ENCODE measurements at places on chromosomes 16 and 17.

- DNase-seq = peak; percentile 45
Observed at GRCh38 chr17:39916918-39917317, 1.5 kb downstream of the GSDMB start.

GRCh38 chr17:82022310-82022980 is at the start of gene CENPX:
Gene CENPX (minus strand): TSS chr17:82022878. CDS start chr17:82022861, 17 bp downstream.
- no peak for DNase-seq

DNA sequence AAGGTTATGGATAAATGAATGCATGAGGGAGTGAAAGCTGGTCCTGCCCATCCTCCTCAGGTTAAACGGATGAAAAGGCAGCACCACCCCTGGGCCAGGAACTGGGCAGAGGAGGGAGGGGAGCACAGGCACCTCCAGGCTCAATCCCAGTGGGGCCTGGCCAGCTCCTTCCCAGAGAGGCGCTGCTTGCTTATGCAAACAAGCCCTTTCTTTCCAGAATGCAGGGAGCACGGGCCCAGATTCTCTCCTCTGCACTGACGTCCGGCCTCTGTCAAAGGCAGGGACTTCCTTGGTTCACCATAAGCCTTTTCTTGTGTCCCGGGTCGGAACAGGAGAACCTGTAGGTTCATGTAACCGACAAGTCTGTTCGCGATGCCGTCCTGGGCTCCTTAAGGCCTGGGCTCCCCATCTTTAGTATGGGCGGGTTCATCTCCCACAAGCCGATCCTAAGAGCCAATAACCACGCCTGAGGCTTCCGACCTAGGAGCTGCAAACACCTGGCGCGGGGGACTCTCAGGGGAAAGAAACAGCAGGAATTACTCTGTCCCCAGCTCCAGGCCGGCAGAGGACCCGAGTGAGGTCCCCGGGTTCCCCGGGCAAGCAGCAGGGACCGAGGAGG is 16.3 kb downstream of the ENPP7 start:
- no peak for DNase-seq

DNA sequence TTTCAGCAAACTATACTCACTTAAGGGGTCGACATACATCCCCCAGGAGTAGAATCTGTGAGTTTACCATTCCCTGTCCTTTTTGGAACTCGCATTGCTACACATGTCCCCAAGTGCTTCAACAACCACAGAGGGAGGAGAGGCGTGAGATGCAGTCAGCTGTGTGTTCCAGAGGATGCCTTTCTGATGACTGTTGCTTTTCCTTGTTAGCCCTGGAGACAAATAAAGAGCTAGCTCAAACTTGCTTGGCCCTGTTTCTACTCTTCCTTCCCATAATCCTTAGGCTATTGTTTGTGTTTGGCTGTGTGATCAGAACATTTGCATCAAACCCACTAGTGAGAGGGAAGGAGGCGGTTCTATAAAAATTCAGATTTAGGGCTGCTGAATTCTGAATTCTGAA is 264.0 kb downstream of the ENGASE start:
- DNase-seq = no peak

- no peak for DNase-seq
Observed at GRCh38 chr16:48025359-48025758, 130.4 kb downstream of the ABCC12 start.

- no peak for DNase-seq
Observed at GRCh38 chr17:50386510-50386909, 10.8 kb downstream of the LRRC59 start.

- DNase-seq = no peak
Observed at GRCh38 chr17:73906896-73907870, 262.9 kb upstream of the SDK2 start.

GRCh38 chr17:70473049-70473448 is 303.7 kb downstream of the KCNJ2 start:
- no peak for DNase-seq

DNA sequence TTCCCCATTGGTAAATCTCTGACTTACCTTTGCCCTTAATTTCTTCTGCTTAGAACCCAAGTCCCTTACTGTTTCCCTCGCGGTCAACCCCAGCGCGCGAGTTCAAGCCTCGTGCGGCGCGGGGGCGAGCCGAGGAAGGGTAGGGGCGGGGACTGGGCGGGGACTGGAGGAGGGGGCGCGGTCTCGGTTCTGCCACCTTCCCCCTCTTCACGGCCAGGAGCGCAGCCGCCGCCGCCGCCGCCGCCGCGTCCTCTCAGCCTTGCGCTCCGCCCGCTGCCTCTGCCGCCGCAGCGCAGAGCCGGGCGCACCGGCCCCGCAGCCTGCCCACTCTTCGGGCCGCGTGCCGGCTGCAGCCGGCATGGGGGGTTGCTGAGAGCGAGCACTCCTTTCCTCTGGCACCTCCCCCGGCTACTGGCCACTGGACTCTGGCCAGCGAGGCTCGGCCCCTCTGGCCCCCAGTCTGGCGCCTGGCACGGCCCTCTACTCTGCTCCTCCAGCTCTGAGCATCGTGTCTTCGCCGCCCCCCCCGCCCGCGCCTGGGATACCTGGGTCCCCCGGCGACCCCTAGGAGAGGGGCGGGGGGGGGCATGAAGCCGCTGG is at the start of gene RAPGEFL1:
TSS of gene RAPGEFL1 (plus strand) at position 196 of the 600 bp plus-strand sequence. CDS start at position 588, 392 bp downstream.
- DNase-seq = peak; percentile 68

DNA sequence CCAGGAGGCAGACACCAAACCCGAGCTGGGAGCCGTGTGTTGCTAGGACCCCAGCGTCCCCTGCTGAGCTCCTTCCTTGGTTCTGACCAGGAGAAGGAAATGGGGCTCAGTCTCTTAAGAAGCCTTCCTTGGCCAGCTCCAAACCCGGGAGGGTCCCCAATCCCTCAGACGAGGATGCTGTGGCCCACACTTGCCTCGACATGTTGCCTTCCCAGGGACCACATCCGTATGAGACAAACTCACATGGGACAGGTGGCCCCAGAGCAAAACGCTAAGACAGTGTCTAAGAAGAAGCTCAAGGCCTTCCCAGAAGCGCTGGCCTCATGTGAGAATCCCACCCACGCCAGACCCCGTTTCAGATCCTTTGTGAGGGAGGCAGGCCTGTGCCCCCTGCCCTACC is 19.8 kb downstream of the LGALS9 start:
- no peak for DNase-seq

DNA sequence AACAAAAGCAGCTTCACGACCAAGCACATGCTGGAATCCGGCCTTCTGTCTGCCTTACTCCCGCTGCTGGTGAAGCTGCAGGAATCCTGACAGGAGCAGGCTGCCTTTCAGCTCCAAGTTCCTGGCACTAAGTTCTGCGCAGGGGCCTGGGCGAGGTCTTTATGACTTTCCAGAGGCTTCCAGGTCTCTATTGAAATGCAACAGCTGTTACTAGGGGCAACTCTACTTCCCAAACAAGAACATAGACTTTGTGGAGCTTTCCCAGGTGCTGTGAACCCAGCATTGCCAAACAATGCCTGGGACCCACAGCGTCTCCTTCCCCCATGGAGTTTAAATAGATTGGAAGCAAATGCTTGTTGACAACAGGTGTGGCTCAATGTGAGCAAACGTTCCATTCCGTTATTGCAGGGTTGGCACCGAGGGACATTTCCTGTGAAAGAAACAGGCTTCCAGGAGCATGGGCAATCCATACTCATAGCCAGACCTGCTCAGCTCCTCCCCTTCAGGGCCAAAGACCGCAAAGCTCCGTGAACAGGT is 156.0 kb downstream of the CDH13 start:
- DNase-seq = no peak

DNA sequence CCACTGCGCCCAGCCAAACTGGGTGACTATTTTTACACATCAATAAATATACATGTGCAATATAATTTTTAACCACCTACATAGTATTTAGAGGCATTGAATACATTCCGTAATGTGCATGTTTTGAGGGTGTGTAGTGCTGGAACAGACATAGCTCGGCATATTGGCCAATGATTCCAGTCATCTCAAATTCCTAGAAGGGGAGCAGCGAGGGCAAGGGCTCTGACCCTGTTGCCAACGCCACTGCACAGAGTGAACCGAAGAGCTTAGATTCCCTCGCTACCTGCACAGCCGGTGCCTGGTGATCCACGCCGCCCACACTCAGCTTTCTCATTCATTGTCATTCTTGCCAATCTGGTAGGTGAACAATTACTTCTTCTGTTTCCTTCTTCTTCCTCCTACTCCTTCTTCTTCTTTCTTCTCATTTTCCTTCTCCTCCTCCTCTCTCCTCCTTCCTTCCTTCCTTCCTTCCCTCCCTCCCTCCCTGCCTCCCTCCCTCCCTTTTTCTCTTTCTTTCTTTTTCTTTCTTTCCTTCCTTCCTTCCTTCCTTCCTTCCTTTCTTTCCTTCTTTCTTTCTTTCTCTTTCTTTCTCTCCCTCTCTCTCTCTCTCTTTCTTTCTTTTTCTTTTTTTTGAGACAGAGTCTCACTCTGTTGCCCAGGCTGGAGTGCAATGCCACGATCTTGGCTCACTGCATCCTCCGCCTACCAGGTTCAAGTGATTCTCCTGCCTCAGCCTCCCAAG is 26.3 kb upstream of the ATP2A3 start:
- peak; percentile 58 for DNase-seq

- no peak for DNase-seq
Observed at GRCh38 chr16:87648236-87648635, 45.9 kb downstream of the JPH3 start.

DNA sequence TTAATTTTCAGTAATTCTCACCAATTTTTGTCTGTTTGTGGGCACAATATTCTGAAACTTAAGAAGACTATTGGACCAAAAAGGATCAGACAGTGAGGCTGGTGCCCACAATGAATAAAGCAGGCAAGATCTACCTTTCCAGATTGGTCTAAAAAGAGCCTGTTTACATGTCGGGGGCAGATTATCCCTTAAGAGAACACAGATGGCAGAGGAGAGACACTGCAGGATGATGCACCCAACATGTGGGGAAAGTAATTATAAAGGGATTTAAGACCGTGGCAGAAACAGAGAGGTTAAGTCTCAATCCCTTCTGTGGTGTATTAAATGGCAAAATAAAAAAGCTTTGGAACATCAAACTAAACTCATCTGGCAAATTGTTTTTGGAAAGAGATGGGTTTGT is 331.8 kb upstream of the CDH11 start:
- no peak for DNase-seq

DNA sequence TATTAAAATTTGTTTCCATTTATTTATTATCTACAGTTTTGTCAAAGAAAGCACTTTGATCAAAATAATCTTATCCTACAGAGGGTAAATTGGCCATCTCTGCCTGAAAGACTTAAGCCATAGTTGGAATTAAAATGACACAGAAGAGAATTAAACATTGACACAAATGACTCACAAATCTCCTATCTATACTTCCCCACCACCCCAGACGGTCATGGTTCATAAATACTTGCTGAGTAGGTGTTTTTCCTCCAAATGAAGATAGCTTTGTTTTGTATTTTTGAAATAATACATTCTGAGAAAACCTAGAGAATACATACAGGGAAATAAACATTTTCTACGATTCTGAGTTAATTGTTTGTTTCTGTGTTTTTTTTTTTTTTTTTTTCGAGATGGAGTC is 142.8 kb downstream of the MAP2K6 start:
- no peak for DNase-seq

DNA sequence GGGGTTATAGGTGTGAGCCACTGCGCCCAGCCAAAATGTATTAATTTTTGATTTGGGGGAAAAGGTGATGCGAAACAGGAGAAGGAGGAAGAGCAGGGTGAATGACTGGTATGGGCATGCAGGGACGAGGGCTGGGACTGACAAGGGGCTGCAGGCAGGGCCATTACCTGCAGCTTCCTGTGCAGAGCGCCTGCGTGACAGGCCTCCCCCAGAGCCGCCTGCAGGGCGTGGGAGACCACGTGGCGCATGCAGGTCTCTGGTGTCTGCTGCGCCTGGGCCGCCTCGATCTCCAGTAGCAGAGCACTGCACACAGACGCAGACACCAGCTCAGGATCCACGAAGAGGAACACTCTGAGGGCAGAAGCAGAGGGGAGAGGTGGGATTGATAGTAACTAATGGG is 32.4 kb downstream of the PIK3R6 start:
- DNase-seq = no peak

- DNase-seq = no peak
Observed at GRCh38 chr17:7281953-7282751, 634 bp downstream of the SLC2A4 start.

- no peak for DNase-seq
Observed at GRCh38 chr16:14028202-14028601, 42.9 kb upstream of the MRTFB start.

DNA sequence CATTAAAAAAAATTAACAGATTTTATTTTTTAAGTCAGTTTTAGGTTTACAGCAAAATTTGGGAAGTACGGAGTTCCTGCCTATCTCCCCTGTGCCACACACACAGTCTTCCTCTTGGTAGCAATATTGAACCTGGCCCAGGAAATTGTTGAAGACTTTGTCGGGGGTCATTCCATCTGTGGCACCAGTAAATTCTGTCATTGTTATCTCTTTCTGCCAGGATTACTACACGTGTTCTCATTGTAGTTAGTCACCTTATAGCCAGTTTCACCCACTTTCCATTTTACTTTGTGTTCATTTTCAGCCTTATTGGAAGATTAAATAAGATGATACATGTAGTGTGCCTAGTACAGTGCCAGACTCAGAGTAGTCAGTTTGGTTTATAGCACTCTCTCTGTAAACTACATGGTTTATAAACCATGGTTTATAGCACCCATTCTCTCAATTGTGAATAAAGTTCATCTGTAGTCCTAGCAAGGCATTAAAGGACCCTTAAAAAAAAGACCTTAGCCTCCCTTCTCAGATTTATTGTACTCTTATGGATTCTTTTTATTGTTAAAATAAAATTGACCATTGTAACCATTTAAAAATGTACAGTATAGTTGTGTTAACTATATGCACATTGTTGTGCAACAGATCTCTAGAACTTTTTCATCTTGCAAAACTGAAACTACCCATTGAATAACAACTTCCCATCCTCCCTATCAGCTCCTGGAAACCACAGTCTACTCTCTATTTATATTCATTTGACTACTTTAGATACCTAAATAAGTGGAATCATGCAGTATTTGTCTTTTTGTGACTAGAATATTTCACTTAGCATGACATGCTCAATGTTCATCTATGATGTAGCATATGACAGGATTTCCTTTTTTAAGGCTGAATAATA is 36.1 kb downstream of the NLK start:
- no peak for DNase-seq

DNA sequence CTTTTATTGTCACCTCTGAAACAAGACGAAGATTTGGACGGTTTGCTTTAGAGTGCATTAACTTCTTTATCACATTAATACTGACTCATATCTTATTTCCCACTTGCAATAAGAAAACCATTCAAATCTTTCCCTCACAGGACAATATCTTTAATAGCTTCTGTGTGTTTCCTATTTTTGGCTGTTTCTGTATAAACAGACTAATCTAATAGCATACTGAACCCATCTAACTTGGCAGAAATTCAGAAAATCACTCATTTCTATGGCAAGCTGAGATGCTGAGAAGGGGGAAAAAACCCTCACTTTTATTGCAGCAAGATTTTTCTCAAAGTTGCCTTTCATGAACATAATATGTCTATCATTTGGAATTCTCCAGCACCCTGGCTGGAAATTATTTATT is 524.9 kb downstream of the WWOX start:
- no peak for DNase-seq

- DNase-seq = no peak
Observed at GRCh38 chr16:52453644-52454043, 93.3 kb downstream of the TOX3 start.

- DNase-seq = no peak
Observed at GRCh38 chr16:60170196-60170595, 1436.1 kb upstream of the GOT2 start.

GRCh38 chr16:16057102-16057501 is 107.7 kb downstream of the ABCC1 start:
- DNase-seq = no peak

- peak; percentile 29 for DNase-seq
Observed at GRCh38 chr17:75758131-75758905, 6.7 kb downstream of the GALK1 start.
